ENCODE measurements at places on chromosomes 5 and 9.

DNA sequence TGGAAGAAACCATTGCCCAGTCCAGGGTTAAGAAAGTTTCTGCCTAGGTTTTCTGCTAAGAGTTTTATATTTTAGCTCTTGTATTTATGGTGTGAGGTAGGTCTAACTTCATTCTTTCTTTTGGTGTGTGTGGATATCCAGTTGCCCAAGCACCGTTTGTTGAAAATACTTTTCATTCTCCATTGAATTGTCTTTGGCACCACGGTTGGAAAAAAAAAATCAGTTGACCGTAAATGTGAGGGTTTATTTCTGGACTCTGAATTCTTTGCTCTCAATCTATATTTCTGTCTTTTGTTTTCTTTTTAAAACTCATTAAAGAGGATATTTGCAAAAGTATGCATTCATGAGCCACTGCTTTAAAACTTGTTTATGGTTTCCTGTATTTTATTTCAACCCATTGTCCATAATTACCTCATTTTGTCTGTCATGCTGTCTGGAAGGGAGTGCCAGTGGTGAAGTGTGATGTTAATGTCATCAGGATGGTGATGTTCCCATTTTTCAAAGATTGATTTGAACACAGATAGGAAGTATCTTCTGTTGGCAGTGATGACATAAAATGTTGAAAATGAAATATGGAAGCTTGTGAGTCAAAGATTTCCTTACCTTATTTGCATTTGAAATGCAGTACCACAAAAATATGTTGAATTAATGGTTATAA, 33.9 kb downstream of the HABP4 start:
- no peak for DNase-seq

DNA sequence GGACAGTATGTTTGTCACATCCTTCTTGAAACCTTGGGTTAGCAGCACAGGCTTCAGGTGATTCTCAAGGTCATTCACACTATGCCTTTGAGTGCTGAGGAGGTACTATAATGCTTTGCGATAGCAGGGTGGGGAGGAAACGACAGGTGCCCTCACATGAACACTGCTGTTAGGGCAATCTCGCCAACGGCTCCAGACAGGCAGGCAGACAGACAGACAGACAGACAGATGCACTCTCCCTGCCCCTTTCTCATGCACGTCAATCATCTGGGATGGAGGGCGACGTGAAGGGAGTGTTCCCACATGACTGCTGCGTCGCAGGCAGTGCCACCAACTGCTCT, 82.9 kb downstream of the RAPGEF1 start:
- no peak for DNase-seq

GRCh38 chr9:79268806-79269205, 303.0 kb upstream of the TLE4 start:
- DNase-seq = no peak

- DNase-seq = no peak
Measured at GRCh38 chr9:113901221-113901688, 25.1 kb downstream of the ZNF618 start.

DNA sequence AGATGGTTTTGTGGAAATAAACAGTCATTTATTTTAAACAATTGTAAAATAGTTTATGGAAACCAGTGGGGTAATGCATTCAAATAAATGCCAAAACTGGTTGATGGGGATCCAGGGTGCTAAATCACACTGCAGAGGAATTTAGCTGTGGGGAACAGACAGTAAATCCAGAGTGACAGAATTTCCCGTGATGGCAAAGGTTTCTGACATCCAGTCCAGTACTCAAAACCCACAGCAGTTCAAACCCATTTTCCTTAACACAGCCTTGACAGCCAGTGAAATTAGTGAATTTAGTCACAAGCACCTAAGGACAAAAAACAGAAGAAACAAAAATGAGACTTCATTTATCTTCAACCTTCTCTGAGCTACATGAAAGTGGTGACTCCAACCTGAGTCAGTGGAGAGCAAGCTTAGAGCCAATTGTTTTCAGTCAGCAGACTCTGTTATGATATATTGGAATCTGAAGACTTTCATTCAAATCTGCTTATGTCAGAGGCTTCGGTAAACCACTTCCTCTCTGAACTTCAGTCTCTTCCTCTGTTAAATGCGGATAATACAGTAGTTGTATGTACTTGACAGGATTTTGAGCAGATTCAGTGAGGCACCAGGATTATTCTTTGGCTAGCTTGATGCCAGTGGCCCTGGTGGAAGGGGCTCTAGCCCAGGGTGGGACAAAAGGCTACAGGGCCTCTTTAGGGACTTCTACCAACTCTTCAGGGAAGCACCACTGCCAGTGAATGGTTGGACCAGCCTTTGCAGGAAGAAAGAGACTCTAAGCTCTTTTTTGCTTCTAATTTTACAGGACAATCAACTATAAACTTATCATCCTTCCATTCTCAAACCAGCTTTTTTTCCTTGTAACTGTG, 185.3 kb downstream of the MAPKAP1 start:
- peak; percentile 63 for DNase-seq

GRCh38 chr5:151772029-151772845, 483 bp downstream of the G3BP1 start:
- DNase-seq = peak; percentile 39

- no peak for DNase-seq
Measured at GRCh38 chr5:40521108-40521785, 158.5 kb upstream of the PTGER4 start.

GRCh38 chr5:156254196-156254595, 72.8 kb upstream of the SGCD start:
- DNase-seq = no peak

DNA sequence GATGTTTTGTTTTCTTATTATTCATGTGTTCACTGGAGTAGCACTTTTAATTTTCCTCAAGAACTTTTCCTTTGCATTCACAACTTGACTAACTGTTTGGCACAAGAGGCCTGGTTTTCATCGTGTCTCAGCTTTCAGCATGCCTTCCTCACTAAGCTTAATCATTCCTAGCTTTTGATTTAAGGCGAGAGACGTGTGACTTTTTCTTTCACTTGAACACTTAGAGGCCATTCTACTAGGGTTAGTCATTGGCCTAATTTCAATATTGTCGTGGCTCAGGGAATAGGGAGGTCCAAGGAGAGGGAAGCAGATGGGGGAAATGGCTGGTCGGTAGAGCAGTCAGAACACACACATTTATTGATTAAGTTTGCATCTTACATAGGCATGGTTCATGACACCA, 94.0 kb downstream of the ZNF462 start:
- DNase-seq = peak; percentile 61

DNA sequence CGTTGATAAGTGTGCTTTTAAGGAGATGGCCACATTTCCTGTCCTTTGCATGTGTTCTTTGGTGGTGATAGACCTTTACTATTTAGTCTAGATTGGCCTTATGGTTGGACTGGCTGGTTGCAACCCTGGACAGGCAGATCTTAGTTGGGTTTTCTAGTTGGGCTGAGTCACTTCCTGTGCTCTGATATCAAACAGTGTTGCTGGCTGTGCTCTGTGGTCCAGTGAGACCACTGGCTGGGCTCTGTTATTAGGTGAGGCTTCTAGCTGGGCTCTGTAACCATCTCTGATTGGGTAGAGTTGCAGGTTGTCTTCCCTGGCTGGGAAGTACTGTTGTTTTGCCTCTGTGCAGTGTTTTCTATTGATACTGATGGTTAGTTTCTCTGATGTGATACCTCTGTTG, 432.5 kb downstream of the LRRC70 start:
- DNase-seq = no peak

- DNase-seq = peak; percentile 83
Measured at GRCh38 chr5:126248611-126249010, 174.6 kb upstream of the GRAMD2B start.

- DNase-seq = no peak
Measured at GRCh38 chr9:129289131-129289731, 111.2 kb upstream of the IER5L start.

DNA sequence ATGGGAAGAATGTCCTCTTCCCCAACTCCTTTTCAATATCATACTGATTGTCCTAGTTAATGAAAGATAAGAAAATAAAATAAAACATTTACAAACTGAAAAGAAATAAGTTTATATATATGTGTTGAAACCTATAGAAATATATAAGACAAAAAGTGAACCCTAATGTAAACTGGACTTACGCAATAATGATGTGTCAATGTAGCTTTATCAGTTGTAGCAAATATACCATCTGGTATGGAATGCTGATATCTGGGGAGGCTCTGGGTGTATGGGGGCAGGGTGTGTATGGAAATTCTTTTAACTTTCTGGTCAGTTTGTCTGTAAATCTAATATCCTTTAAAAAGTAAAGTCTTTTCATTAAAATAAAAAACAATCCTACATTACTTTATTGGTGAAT, 603.9 kb downstream of the DMRTA1 start:
- no peak for DNase-seq

DNA sequence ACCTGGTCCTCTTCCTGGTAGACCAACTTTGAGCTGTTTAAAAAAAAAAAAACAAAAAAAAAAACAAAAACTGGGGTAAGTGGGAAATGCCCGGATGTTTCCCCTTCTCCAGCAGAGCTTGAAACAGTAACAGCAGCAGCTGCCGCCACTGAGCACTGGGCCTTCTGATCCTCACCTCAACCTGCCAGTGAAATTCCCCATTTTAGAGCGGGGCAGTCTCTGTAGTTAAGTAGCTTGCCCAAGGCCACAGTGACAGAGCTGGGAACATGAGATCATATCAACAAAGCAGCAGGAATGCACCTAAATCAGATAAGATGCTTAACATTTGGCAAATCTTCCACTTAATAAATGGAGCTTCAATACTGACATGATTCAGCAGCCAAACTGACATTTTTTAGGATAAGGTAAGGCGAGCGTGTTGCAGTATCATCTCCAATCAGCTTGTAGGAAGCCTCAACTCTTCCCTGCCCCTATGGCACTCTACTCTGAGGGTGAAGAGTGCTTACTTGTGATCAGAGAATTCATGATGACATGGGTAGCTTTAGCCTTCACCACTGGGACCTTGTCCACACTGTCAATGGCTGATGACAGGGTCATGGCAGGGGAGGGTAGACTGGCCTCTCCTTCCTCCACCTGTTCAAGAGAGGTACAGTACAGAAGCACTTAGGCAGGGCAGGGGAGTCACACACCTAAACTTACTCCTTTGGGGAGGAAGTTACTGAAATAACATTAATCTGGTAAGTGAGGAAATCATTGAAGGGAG, 9.3 kb downstream of the KIAA1191 start:
- peak; percentile 11 for DNase-seq

GRCh38 chr5:185095-186070, 5.9 kb upstream of the LRRC14B start:
- no peak for DNase-seq

DNA sequence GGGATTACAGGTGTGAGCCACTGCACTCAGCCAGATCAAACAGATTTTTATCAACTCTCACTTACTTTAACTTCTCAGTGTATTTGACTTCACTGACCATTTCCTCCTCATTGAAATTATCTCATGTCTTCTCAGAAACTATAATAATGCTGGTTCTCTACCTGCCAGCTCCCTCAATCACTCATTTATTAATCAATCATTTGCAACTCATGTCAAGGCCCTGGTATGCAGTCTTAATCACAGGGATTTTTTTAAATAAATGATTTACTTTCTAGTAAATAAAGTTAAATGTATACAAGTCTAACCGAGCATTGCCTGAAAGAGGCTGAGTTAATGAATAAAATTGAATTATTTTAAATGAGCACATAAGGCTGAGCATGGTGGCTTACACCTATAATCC, 63.3 kb downstream of the PLPP1 start:
- peak; percentile 66 for DNase-seq

DNA sequence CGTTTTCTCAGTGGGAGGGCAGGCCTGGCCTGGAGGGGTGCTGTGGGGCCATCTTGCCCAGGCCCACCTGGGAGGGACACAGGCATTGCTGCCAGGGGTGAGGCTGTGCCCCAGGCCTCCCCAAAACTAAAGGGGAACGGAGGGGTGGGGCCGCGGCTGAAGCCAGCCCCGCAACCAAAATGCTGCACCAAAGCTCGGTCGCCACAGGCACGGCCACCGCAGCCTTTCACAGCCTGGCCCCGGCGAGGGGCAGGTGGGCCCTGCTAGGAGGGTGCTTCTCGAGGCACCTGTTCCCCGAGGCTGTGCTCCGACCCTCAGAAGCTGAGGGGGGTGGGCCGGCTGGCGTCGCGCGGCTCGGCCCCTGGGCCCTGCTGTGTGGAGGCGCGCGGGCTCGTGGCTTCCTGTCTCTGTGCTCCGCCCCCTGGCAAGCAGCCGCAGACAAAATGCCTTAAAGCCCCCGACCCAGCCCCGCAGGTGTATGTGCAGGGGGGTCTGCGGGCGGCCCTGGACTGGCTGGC, 57.6 kb downstream of the JAK2 start:
- no peak for DNase-seq

- DNase-seq = no peak
Measured at GRCh38 chr5:150043657-150044328, 42.6 kb downstream of the CSF1R start.

DNA sequence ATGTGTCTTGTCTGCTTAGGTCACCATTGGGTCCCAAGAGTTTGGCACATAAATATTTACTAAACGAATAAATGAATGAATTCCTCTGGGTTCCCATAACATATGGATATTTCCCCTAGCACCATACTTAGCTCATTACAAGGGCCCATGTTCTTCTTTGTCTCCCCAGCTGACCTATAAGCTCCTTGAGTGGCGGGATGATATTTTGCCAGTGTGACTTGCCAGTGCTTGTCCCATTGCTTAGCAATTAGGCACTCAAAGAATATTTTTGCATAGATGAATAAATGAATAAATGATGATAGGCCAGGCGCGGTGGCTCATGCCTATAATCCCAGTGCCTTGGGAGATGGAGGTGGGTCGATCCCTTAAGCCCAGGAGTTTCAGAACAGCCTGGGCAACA, 16.9 kb upstream of the CTNNA1 start:
- no peak for DNase-seq

DNA sequence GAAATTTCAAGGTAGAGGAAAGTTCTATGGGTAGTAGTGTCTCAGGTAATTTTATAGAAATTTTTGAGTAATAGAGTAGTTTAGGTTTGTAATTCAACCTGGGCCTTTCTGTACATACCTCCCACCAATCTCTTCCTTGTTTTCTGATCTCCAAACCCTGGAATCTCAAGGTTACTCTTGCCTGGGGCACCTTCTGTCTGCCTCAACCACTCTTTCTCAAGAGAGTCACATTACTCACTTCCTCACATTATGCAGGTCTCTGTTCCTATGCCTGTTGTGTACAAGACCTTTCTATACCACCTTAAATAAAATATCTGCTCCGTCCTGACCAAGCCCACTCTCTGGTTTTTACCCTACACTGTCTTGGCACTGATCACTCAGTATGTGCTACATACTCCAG, 412.6 kb upstream of the CTNND2 start:
- no peak for DNase-seq

- no peak for DNase-seq
Measured at GRCh38 chr5:74262544-74263207, 377.9 kb downstream of the ENC1 start.

Measured in Caki2 (cell line).